ENCODE measurements at places on chromosomes 1 and 21.

GRCh38 chr1:180777072-180777689, 135.5 kb upstream of the KIAA1614 start:
- DNase-seq, result no peak

GRCh38 chr1:172003766-172004530, 162.7 kb downstream of the DNM3 start:
- DNase-seq, result no peak

- no peak for DNase-seq
Observed at GRCh38 chr1:247653040-247653439, 26.5 kb downstream of the OR13G1 start.

GRCh38 chr1:151805066-151805820, at the start of gene LINGO4:
TSS of gene LINGO4 (minus strand) at chr1:151805419. CDS start at chr1:151802704, 2,715 bp downstream.
- DNase-seq, result no peak

GRCh38 chr1:181344091-181344490, 139.2 kb upstream of the CACNA1E start:
- no peak for DNase-seq

DNA sequence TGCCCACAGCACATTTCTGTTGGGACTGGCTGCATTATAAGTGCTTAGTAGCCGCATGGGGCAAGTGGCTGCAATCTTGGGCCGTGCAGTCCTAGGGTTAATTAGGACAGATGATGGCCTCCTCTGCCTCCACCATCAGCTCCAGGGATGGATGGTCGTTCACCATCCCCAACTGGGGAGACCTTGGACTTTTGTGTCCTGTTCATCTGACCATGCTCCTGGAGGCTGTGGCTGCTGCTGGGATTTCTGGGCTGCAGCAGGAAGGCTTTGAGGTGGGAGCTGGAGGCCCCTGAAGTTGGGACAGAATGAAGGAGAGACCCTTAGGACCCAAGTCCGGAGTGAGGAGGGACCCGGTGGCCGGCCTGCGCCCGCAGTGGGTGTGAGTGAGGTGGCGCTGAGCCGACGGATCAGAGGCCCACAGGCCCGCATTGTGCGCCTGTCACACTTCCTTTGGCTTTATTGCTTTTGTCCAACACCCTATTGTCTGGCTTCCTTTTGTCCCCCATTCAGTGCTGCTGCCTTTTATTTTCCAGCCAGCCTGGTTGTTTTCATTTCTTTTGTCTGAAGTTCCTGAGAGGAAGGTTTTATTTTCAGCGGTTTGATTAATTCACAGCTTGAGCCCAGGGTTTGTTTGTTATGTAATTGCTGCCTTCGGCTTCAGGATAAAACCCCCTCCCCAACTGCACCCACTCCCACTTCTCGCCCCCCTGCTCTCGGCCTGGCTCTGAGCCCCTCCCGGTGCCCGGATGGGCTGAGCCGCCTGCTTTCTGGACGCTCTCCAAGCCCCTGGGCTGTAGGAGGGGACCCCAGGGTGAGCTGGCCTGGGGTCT, 35.6 kb downstream of the SOX13 start:
- peak; percentile 89 for DNase-seq

Data from HAP-1 (cell line).